ENCODE measurements at places on chromosomes 1 and 21.

DNA sequence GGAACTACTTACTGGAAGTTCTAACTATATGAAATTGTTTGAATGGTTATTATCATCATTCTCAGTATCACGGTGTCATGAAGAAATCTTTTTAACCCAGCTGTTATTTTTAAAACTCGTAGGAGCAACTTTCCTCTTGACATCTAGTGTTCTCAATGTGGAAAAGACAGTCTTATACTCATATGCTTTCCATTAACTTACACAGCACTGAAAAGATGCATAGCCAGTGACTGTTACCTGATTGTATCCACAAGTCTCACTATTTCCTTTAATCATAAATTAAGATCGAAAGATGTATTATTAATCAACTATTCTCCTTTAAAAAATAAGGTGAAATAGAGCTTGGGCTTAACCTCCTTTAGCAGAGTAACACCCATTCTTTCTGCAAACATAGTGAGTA, 59.7 kb upstream of the TNFSF4 start:
- DNase-seq = no peak

- peak; percentile 44 for DNase-seq
These were observed 93.1 kb upstream of the HAO2 start for GRCh38 chr1:119275145-119276134.

DNA sequence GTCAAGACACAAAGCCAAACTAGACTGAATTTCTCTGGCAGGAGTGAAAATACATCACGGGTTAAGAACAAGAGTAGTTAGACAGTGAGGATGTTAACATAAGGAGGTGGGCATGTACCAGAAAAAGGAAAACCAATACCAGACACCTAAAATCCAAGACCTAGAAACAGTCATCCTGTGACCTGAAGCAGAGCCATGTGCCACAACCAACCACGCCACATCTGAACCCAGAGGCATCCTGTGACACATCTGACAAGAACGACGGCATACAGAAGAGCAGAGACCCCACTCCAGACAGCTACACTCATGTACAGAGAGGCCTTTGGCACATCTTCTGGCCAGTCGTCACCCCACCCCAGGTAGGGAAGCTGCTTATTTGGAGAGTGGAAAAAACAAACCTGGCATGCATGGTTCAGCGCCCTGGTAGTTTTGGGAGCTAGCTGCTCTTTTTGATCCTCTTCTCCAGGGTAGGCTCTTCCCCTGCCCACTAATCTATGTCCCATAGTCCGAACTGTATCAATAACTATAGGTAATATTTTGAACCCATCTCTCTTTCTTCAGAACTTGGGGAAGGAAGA, 72.1 kb downstream of the SLC45A1 start:
- DNase-seq = no peak

GRCh38 chr1:155063550-155064110, at the start of gene EFNA4:
TSS of gene EFNA4 (plus strand) at chr1:155063740. CDS start at chr1:155063824, 84 bp downstream.
- DNase-seq = peak; percentile 90

Measured in Calu3 (cell line).